ENCODE measurements at places on chromosomes 6 and 20. TPM values are rescaled to one million over a fixed set of nuclear protein-coding genes. Genes with fewer than 3 reads are reported as not detected.

Gene CD40
- 3.2 TPM for total RNA-seq

Gene ERVFRD-1
- total RNA-seq: not detected

Gene RBBP8NL
- 1.1 TPM for total RNA-seq

DNA sequence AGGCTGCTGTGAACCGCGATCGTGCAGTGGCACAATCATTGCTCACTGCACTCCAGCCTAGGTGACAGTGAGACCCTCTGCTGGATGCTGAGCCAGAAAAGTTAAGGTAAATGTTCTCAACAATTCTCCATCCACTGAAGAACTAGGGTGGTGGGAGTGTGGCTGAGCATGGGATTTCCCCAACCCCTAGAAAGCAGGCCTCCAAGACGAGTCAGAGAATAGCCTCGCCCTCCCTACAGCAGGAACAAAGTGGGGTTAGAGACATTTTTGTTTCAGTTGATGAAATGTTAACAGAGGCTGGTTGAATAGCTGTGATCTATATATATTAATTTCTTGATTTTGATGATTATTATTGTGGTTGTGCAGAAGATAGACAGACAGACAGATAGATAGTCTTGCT, 6.1 kb upstream of the ALDH8A1 start:
- no peak for DNase-seq

DNA sequence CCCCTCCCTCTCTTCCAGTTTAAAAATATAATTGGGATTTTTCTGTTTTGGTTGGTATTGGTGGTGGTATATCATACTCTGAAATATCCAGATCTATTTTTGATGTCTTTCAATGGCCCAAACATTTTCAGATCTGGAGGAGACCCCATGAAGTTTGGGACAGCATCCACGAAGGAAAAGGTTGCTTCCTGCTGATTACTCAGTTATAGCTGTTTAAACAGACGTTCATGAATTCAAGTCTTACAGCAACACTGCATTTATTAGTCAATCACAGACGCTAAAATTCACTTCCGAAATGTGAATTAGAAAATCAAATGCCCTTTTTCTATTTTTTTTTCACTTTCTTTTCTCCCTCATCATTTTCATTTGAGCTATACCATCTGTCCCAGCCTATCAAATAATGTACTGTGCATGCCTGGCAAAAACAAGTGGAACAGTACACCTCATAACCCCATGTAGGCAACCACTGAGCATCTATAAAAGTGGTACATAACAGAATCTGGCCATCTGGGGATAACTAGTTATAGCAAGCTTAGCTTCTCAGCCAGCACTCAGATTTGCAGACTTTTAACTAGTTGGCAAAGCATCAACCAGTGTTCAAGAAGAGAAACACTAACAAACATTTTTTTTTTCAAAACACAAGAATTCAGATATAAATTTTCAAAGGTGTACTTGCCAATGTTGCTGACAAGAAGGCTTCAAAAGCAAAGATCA, 124.5 kb downstream of the HIVEP2 start:
- no peak for DNase-seq

DNA sequence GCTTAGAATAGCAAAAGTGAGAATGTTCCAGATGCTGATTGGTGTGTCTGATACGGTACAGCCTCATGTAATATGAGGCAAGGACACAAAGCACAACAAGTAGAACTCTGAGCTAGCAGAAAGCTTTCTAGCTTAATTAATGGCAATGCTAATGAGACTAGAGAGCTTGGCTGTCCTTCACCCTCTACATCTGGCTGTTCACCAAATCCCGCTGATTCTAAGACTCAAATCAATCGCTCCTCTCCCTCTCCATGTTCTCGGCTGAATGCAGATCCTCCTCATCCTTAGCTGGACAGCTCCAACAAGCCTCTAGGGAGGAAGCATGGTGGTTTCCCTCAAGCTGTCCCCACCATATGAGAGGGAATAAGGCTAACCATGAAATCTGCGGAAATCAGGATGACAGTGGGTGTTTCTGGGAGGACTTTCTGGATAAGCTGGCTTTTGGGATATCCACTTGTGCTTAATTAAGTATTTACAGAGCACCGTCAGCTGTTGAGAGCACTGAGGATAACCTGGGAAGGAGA, 128.9 kb downstream of the FOXC1 start:
- DNase-seq: no peak

DNA sequence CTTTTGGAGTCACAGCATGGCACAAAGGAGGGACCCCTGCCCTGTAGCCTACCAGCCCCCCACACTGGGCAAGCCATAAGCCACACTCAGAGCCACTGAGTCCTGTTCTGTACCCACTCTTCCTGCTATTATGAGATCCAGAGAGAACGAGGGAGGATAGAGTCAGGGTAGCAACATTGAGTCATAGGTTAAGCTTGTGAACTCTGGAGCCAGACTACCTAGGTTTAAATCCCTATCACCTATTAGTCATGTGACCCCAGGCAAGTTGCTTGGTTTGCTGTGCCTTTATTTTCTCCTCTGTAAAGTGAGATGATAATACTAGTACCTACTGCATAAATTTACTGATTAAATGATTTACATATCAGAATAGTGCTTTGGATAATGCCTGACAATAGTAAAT, 540 bp downstream of the CNBD2 start:
- DNase-seq: no peak

GRCh38 chr6:93759190-93759589, 339.8 kb upstream of the EPHA7 start:
- no peak for DNase-seq

Gene TBXT
- total RNA-seq: not detected

DNA sequence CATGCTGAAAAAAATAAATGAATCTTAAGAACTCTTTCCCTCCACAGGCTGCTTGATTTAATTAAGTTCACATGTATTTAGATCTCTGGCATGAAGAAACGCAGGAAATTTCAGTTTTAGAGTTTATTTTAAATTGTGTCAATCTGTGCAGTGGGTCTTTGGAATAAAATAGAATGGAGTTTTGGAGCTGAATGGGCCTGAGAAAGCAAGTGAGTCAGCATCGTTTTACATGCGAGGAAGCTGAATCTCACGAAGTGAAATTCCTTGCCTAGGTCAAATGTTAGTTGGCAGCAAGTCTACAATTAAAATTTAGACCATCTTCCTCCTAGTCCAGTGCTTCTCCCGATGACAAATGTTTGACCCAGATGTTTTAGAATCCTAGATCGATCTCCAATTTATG, 22.4 kb downstream of the MAP7 start:
- DNase-seq: no peak

DNA sequence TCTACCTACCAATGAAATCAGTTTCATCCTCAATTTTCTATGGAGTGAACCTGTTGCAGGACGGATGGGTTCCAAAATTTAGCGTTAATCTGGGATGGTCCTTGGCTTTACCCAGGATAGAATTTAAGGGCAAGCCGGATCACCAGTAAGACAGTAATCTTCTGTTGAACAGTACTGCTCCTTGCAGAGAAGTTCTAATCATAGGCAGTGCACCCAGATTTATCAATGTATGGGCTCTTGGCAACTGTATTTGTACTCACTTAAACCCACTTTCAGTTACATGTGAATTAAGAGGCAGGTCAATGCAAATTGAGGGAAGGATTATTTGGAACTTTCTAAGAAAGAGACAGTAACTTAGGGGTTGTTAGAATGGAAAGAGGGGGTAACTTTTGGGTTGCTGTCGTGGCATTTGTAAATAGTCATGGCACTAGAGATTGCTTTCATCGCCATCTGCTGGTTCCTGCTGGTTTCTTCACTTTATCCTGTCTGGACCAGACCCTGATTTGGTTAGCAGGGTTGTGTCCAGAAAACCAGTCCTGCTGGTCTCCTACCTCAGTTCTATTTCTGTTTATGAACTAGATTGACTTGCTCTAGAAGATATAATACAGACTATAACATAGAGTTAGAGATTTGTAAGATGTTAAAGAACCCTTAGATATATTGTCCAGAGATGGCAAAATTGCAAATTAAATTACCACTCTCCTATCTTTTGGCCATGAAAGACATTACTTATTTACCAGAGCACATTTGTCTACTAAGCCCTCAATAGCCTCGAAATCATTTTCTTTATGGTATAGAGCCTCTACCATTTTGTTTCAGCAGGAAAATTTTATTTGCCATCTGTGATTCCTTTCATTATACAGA, 646.3 kb downstream of the UTRN start:
- DNase-seq: no peak

Gene SRSF6
- total RNA-seq: 53.8 TPM

DNA sequence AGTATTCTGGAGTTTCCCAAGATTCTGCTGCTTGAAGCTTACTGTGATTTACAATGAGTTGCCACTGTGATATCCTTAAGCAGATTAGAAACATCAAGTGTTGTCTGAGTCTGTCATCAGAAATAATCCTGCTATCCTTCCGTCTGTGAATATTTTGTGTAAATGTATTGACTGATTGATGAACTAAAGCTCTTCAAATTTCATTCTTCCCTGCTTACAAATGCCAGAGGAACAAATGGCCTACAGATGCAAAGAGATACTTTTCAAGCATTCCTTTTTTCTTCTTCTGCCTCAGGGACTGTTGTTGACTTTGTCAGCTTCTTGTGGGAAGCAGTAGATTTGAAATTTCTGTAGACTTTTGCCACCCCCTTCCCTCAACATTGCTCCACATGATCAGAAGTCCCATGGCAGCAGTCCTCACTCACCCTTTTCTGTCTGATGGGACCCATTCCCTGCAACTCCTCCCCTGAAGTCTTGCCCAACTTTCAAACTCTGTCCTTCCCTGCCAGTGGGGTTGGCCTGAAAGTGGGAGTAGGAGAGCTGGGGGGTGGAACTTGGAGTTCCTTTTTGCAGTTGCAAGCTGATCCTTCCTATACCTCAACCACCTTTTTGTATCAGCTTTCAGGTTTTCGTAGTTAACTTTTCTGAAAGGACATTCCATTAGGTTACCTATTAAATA, 38.5 kb upstream of the MLIP start:
- DNase-seq: no peak

- no peak for DNase-seq
Measured at GRCh38 chr6:39361657-39362486, 39.4 kb upstream of the KCNK16 start.

DNA sequence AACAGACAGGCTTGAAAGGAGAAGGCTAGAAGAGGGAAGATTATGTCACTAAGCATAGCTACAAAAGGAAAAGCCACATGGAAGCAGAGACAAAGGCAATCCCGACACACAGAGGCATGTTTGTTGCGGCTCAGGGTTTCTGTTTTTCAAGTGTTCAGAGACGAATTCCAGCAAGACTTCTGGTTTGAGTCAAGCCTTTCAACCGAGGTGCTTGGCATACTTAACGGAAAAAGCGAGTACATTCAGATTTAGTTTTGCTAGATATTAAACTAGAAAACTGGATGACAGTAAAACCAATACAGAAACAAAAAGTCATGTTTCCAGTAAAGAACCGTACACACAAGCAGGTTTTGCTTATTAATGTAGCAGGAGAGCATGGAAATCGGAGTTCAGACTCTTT, 27.2 kb downstream of the MCUR1 start:
- DNase-seq: no peak

DNA sequence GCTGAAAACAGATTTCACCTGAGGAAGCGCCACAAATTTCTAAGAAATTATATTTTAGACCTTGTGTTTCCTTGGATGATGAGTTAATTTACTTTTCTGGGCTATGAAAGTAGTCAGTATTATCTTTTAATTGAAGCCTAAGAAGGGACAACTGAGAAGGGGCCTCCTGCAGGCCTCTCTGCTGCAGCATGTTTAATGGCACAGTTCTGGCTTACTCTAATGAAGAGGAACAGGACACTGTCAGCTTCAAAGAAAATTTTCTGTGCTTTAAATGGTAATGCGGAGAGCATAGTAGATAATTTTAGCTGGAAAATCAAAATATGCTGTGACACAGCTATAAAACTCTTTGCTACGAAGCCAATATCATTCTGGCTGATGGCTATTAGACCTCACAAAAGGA, 167.4 kb downstream of the HDGFL1 start:
- no peak for DNase-seq

DNA sequence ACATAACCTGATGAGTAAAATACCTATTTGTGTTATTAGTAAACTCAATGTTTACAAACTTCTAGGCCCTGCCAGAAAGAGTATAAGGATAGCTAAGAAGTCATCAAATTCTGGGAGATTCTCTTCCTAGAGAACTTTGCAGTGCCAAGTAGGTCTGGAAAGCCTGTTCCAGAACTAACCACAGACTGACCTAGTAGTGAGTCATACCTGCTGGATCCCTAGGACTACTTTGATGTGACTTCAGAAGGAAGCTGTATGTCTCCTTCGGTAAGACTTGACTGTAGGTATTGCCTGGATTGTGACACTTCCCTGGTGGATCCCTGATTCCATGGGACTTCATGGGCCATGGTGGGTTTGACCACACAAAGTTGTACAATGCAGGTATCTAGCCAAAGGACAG, 131.7 kb downstream of the DNAH8 start:
- no peak for DNase-seq

Gene GJA1
- total RNA-seq: 88.3 TPM

GRCh38 chr6:23620911-23621401, 505.1 kb upstream of the NRSN1 start:
- DNase-seq: no peak

Gene HLA-DRA
- total RNA-seq: 440 TPM

GRCh38 chr6:44804546-44805159, 417.1 kb downstream of the CDC5L start:
- no peak for DNase-seq

Gene PAK5
- total RNA-seq: 0.19 TPM

GRCh38 chr6:44833248-44833647, 445.7 kb downstream of the CDC5L start:
- DNase-seq: no peak

DNA sequence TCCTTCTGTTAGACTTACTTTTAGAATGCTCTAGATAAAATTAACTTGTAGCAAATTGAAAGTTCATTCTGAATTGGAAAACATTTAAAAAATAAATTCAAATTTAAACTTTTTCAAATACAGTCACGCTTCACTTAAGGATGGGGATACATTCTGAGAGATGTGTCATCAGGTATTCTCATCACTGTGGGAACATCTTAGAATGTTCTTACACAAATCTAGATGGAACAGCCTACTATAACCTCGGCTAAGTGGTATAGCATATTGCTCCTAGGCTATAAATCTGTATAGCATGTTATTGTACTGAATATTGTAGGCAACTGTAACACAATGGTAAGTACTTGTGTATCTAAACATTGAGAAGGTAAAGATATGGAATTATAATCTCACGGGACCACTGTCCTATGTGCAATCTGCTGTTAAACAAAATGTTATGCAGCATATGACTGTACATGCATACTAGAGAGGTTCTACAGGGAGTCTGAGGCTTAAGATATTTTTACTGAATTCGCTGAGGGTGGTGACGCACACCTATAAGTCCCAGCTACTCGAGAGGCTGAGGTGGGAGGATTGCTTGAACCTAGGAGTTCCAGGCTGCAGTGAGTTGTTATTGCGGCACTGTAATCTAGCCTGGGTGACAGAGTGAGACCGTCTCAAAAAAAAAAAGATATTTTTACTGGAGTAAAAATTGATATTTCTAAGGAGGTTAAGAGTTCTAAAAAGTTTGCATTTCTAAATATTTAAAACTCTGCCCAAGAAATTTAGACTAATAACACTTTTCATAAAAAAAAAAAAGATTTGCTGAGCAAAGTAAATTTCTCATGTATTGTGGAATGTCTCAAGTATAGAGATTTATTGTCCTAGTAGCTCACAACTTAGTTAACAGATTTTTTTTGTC, 87.3 kb upstream of the TULP1 start:
- no peak for DNase-seq

- DNase-seq: no peak
Measured at GRCh38 chr6:51550243-51550642, 537.2 kb downstream of the PKHD1 start.

- DNase-seq: no peak
Measured at GRCh38 chr20:25280051-25280573, 32.2 kb downstream of the PYGB start.

Measured in esophagus squamous epithelium (tissue), 5 donors.